ENCODE measurements at places on chromosomes 12 and 14.

- DNase-seq = no peak
Observed at GRCh38 chr12:104439137-104439536, 17.6 kb upstream of the CHST11 start.

DNA sequence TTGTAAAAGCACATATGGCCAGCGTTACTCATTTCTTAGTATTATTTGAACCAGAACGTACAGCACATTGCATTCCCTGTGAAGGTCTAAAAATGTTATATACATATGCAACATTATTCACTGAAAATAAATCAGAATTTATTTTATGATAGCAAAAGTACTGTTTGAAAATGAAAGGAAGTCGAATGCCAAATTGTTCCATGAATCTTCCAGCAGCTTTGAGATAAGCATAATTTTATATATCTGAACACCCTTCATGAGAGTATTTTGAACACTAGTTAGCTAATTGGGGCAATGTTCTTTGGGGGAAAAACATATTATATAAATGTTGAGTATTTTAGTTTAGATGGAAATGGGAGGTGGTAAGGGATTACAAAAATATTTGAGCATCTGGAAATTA lies 300.7 kb upstream of the SYT1 start:
- DNase-seq = no peak

DNA sequence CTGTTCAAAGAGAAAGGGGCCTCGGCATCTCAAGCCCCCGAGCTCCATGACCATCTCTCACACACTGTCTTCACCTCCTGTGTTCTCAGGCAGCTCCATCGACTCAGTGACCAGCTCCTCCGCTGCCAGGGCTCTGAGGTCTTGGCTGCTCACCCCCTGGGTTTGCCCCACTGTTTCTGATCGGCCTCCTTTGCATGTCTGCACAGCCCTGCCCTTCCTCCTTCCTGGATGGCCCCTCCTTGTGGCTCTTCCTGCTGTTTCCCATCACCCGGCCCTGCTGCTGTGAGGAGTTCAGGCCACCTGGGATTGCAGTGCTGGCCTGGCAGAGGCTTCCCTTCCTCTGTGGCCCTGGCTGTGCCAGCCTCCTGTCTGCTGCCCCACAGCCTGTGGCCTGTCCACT lies 38.1 kb upstream of the PIWIL1 start:
- no peak for DNase-seq

DNA sequence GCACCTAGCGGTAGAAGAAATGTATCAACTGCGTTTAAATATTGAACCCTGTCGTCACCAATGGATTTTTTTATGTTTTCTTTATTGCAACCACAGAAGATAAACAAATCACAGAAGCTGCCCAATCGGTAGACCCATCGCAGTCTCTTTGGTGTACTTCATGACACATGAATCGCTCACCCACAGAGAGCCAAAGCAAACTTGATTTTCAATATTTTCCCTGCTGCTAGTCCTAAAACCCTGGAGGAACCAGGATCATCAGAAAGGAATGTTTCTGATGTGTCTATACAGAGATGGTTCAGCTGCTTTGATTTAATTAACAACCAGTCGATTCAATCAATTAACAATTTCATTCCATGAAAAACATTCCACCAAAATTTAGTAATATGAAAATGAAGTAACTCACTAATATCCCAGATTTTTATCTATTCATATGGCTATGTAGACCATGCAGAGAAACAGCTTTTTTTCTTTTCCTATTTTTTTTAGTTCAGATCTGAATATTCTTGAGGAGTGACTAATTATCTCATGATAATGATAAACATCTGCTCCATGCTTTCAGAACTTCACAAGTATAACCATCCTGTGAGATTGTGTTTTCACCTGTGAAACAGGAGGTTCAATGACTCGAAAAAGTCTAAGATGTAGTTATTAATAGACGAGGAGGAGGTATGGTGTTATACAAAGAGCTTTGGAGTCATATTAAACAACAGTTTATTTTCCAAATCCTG lies 46.1 kb downstream of the DIO2 start:
- no peak for DNase-seq

DNA sequence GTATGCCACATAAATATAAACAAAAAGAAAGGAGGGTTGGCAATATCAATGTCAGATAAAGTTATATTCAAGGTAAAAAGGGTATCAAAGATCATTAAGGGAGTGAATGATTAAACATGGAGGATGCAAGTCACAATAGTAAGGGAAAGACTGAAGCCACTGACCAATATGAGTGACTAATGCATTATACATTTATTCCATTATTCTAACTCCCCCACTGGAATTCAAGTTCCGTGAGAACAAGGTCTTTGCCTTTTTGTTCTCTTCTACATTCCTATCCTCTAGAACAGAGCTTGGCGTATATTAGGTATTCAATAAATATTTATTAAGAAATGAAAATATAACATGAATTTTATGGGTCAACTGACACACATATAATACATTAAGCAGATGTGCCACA lies 30.7 kb downstream of the MAP4K5 start:
- DNase-seq = no peak

DNA sequence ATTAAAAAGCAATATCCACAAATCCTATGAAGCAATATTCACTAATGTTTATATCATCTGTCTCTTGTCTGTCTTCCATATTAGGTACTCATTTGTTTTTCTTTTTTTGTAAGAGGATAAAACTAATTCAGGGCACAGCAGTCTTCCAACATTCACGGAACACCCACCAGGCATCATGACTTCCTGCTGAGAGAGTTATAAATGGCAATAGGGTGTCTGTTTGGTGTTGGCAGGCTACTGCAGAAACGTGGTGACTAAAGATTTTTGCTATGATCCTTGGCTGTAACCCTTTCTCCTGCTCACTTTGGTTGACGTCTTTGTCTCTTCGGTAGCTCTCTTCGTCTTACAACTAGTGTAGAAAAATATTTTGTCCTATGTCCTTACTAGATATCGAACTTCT lies 860.6 kb upstream of the MGAT4C start:
- DNase-seq = no peak

DNA sequence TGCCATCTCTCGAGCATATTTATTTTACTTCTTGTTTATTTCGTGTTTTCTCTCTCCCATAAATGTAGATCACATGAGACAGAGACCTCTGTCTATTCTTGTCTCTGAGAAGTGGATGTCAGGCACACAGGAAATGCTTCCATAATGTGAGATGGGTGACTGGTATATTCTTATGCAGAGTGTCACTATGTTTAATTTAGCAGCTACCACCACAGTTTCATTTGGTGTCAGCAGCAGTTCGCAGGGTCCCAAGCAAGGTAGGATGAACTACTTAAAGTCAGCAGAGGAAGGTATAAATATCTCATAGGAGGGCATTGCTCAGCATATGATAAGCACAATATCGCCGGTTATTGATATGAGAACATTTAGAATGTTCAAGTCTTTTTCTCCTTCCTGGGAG lies 180.9 kb upstream of the CNTN1 start:
- no peak for DNase-seq

GRCh38 chr12:116244001-116244400 lies 33.5 kb downstream of the MED13L start:
- peak; percentile 18 for DNase-seq

DNA sequence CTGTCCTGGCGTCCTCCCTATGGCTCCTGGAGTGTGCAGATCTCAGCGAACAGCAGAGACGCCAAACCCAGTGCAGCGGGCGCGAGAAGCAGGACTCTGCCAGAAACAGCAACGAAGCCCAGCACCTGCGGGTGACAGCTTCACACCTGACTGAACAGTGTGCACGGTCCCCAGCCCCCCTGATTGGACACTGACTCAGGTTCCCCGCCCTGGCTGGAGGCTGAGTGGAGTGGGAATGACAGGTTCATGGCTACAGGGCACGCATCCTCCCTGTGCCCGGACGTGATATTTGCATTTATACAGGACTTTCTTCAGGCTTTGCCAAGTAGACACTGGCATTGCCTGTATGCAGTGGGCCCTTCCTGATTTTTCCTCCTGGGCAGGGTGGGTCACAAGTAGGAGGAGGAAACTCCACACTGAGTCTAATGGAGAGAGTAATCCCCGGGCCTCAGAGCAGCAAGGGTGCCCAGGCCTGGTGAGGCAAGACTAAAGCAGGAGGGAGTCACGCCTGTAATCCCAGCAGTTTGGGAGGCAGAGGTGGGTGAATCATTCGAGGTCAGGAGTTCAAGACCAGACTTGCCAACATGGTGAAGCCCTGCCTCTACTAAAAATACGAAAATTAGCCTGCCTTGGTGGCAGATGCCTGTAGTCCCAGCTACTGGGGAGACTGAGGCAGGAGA lies 71.6 kb downstream of the ASCL4 start:
- DNase-seq = no peak

- DNase-seq = no peak
Observed at GRCh38 chr14:68786491-68787091, 6.3 kb downstream of the ZFP36L1 start.
